ENCODE measurements at places on chromosomes 11 and 22.

GRCh38 chr11:46855167-46855566, 9.1 kb upstream of the CKAP5 start:
- no peak for DNase-seq

- no peak for DNase-seq
Observed at GRCh38 chr22:18012531-18012930, 11.8 kb downstream of the MICAL3 start.

GRCh38 chr11:18804199-18804999, 12.8 kb upstream of the PTPN5 start:
- DNase-seq: no peak

GRCh38 chr11:113553235-113553634, 78.0 kb upstream of the DRD2 start:
- no peak for DNase-seq

- DNase-seq: no peak
Observed at GRCh38 chr22:44329179-44329796, 16.5 kb upstream of the SHISAL1 start.
